ENCODE measurements at places on chromosomes 4 and X. TPM values are rescaled to one million over a fixed set of nuclear protein-coding genes. Genes with fewer than 3 reads are reported as not detected.

PLRG1 gene
- total RNA-seq, result 138 TPM

HSD17B13 gene
- total RNA-seq, result 0.15 TPM

RAB9B gene
- total RNA-seq, result 0.51 TPM

MRFAP1 gene
- 124 TPM for total RNA-seq

HEPH gene
- total RNA-seq, result not detected

UXT gene
- 152 TPM for total RNA-seq

FAM156B gene
- 12.6 TPM for total RNA-seq

SCOC gene
- total RNA-seq, result 43.6 TPM

HTRA3 gene
- not detected for total RNA-seq

TMPRSS11E gene
- 0.15 TPM for total RNA-seq
